EH (cell line): ENCODE measurements at places on chromosomes 16 and 17.

- DNase-seq: no peak
Observed at GRCh38 chr16:14070555-14070876, 603 bp upstream of the MRTFB start.

DNA sequence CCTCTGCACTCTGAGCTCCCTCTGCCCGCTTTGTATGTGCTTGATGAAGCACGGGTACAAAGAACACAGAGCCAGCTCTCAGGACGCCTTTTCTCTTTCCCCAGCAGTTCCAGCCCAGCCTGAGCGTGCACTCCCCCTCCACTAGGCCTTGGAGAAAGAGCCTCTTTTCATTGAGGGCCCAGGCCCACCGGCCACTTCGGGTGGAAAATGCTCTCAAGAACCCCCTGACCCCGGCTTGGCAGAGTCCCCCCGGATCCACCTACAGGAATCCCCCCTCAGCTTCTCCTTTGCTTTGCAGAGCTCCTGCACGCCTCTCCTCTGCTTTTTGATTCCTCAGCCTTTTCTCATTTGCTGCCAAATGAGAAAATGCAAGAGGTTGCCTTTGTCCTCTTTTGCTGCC lies 30.2 kb downstream of the MRC2 start:
- no peak for DNase-seq

- peak; percentile 55 for DNase-seq
Observed at GRCh38 chr17:48025904-48026501, 11.6 kb downstream of the COPZ2 start.

- DNase-seq: peak; percentile 55
Observed at GRCh38 chr16:10729104-10730048, 14.3 kb upstream of the NUBP1 start.

DNA sequence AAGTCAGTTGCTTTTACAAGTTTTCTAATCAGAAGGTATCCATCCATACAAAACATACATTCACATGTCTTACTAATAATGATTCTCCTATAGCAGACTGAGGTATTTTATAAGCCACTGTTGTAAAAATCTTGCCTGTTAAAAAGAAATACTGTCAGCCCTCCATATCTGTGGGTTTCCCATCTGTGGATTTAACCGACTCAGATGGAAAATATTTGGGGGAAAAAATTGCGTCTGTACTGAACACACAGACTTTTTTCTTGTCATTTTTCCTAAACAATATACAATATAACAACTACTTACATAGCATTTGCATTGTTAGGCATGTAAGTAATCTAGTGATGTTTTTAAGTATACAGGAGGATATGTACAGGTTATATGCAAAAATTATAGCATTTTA lies 90.4 kb downstream of the PARN start:
- DNase-seq: peak; percentile 43

DNA sequence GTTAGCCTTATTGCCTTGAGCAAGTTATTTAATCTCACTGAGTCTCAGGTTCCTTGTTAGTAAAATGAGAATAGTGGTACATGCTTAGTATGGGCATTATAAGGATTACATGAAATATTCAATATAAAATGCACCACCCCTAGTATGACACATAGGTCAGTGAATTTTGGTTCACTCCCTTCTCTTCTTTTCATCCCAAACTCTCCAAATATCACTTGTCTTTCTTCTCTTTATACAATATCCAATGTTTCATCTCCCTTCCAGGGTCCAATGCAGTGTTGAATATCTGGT lies 28.4 kb upstream of the CCL2 start:
- DNase-seq: no peak

- DNase-seq: peak; percentile 19
Observed at GRCh38 chr16:10182222-10183053, at the start of gene GRIN2A. Gene GRIN2A (minus strand): TSS chr16:10182428. CDS start chr16:10180411, 2,017 bp downstream.

DNA sequence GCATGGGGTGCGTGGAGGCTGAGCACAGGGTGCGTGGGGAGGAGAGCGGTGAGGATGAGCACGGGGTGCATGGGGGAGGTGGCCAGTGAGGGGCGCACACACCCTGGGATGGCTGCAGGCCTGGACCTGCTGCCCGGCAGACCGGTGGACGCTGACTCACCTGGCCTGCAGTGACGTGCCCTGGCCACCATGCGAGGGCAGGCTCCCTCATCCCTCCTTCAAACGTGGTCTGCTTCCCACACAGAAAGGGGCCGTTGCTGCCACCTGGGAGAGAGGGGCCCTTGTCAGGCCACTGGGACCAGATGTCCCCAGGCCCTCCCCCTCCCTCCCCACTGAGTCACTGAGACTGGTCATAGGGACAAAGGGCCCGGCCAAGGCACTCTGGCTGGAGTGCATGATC lies 20.1 kb upstream of the APRT start:
- DNase-seq: no peak

DNA sequence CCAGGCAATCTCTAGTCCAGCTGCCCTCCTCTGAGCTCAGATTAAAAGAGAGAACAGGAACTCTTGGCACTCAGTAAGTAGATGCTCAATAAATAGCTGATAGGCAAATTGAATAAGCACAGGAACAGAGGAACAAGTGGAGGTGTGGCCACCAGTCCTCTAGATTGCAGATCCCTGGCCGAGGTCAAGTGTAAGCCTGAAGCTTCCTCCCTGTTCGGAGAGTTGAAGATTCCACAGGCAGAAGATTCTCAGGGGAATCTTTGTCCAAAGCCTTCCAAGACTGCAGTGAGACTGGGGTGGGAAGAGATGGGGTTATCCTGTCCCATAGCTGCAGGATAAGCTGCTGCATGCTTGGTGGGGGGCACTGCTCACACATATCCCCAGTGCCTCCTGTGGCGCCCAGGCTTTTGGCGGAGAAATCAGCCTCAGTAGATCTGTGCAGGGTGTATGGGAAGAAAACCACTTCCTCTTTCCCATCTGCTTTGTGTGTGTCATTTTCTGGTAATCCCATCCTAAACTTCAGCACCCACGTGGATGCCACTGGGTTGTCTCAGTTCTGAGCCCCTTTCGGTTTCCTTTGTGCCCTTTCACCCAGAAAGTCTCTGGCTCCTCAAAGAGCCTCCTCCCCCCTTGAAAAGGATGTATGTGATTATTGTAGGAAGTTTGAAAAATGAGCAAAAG lies 12.1 kb downstream of the CD300A start:
- DNase-seq: no peak

DNA sequence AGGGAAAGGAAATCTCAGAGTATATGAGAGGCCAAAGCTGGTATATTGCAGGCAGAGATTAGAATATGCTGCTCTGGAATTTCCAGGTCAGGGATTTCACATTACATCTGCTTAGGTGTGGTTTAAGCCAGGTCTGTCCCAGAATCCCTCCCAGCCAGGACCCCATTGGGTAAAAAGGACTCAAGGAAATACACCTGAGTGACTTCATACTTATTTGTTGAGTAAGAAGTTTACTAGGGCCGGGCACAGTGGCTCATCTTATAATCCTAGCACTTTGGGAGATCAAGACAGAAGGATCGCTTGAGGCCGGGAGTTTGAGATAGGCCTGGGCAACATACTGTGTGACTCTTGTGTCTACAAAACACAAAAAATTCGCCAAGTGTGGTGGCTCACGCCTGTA lies 7.2 kb downstream of the PIPOX start:
- no peak for DNase-seq

DNA sequence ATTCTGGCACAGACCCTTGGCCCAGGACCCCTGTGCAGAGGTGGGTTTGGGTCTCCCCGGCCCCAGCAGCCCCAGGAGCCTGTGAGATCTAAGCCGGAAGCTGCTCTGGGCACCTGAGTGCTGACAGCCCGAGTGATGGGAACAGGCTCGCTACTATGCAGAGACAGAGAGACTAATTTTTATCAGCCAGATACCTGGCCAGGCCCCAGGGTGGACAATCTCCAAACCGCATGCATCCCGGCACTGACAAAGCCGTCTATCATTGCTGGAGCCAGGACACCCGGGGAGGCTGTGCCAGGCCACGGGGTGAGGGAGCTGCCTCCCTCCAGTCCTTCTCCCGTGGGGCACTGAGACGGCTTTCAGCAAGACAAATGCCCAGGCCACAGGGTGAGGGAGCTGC lies 25.0 kb downstream of the CBFA2T3 start:
- DNase-seq: no peak

- DNase-seq: no peak
Observed at GRCh38 chr17:28500712-28501379, 5.3 kb upstream of the FOXN1 start.

DNA sequence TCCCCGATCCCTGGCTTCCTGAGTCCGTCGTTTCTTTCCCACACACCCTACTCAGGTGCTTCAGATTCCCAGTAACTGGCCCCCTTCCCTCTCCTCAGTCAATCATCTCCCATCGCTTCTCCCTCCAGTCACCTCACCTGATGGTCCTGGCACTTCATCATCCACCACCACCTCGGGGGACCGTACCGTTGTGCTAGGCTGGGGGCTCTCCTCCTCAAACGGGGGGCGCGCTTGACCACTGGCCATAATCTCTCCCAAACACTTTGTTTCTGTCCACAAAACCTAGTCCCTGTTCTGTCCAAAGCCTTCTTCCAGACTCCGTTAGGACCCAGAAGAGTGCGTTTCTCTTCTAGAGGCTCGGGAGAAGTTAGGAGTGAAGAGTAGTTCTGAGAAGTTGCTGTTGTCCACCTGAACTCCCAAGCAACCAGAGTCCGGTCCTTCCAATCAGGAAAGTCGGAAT lies at the start of gene SPDYE4:
TSS of gene SPDYE4 (minus strand) at position 410 of the 460 bp plus-strand sequence. CDS start at position 246, 164 bp downstream.
- DNase-seq: no peak

DNA sequence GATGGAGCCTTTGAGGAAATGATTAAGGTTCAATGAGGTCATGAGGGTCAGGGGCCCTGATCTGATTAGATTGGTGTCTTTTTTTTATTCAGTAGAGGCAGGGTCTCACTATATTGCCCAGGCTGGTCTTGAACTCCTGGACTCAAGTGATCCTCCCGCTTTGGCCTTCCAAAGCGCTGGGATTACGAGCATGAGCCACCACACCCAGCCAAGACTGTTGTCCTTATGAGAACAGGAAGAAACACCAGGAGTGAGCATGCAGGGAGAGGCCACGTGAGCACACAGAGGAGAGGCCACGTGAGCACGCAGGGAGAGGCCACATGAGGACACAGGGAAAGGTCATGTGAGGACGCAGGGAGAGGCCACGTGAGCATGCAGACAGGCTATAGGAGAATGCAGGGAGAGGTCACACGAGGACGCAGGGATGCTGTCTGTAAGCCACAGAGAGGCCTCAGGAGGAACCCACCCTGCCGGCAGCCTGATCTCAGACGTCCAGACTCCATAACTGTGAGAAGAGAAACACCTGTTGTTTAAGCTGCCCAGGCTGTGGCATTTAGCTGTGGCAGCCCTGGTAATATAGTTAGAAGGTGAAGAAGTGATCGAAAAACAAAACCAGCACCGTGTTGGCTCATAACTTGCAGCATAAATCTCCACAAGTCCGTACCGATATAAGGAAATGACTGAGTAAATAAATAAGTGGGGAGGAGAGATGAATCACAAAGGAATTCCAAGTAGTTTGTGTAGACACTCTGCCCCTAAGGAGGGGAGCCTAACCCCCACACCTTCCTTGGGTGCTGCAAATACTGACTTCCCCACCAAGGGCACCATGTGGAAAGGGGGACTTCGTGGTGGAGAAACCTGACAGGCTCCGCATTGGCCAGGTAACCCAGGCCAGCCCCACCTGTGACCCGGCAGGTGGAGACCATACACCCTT lies 14.6 kb upstream of the CSNK1D start:
- peak; percentile 90 for DNase-seq

GRCh38 chr16:2237493-2238149 lies 1.4 kb downstream of the DNASE1L2 start:
- no peak for DNase-seq

- DNase-seq: peak; percentile 99
Observed at GRCh38 chr16:86772671-86773353, 194.5 kb downstream of the FOXL1 start.

DNA sequence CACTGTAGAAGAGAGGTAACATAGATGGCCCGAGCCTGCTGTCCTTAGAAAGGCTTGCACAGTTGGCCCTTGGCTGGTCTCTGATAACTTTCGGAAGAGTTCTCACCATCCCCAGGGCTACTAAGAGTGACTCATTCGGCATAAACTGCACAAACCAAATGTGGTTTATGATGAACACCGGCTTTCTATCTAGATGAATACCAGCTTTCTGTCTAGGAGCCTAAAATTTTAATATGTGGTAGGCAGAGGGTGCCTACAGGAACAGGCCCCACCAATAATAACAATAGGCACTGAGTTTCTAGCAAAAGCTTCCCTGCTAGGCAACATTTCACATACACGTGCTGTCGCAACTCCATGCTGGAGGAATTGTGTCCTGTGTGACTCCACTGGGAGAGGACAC lies 15.4 kb downstream of the CNOT1 start:
- peak; percentile 87 for DNase-seq

GRCh38 chr16:1980030-1980769 lies 1.1 kb downstream of the NOXO1 start:
- no peak for DNase-seq

DNA sequence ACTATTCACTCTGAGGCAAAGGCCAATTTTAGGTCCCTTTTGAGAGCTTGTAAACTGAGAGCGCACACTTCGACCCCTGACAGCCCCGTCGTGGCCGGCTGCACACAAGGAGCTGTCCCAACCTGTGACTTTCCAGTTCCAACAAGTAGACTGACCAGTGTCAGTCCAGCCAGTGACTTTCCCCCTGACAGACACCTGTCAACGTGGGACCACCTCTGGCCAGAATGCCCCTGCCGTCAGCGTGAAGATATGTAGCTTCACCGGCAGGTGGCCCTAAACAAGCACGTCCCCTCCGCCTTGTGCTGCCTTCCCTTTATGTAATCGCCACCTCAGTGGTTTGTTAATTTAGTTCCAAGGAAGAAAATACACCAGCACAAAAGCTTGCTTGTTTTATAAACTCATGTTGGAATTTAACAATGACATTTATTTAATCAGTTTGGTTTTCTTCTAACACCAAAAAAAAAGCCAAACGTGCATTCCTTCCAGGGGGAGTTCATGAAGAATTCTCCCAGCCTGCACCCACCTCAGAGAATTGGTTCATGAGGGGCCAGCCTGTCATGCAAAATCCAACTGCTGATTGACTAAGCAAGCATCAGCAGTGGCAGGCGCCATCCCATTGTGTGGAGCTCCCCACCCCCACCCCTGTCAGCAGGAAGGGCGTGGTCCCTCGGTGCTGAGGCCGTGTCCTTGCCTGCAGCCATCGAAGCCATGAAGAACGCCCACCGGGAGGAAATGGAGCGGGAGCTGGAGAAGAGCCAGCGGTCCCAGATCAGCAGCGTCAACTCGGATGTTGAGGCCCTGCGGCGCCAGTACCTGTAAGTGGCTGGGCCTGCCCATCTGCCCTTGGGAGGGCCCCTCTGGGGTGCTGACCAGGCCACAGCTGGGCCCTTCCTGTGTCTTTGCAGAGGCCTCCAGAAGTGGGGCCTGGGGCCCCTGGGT lies 33.9 kb downstream of the PLD6 start:
- DNase-seq: no peak

DNA sequence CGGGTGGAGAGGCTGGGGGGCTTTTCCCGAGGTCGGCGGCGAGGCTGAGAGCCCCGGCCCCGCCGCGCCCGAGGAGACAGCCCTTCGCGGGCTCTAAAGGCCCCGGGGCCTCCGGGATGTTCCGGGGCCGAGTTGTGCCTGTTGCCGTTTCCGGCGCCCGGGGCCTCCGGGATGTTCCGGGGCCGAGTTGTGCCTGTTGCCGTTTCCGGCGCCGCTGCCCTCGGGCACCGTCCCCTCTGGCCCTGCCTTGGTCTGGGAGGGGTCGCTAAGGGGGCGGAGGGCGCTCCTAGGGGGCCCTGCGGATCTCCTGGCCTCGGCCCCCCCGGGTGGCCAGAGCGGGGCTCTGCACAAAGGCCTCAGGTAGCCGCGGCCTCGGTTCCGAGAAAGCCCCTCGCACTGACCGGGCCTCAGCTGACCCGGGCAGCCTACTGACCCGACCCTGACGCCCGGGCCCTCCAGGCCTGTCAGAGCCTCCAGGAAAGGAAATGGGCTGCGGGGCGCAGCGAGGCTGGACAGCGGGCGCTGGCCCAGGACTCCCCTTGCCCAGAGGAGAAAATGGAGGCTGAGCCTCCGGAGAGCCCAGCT lies 24.2 kb downstream of the ACTG1 start:
- DNase-seq: peak; percentile 32
